ENCODE measurements at places on chromosomes 16 and 17.

- DNase-seq = peak; percentile 5
Measured at GRCh38 chr17:55527540-55528118, 16.4 kb upstream of the SMIM36 start.

DNA sequence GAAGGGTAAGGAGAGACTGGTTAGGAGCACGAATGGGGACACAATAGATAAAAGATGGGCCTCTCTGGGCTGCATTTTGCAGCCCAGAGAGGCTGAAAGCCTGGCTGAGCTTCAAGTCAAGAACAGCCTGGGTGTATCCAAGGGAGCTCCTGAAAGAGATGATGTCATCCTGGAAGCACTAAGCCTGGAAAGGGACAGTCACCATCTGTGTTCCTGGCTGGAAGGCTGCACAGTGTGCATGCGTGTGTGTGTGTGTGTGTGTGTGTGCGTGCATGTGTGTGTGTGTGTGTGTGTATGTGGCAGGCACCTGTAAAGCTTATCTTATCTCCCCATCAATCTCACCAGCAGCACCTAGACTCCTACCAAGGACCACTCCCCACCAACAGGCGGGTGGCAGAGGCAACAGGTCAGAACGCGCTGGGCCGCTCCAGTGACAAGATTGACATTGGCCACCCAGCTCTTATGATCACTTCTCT lies 44.1 kb downstream of the COG7 start:
- no peak for DNase-seq

DNA sequence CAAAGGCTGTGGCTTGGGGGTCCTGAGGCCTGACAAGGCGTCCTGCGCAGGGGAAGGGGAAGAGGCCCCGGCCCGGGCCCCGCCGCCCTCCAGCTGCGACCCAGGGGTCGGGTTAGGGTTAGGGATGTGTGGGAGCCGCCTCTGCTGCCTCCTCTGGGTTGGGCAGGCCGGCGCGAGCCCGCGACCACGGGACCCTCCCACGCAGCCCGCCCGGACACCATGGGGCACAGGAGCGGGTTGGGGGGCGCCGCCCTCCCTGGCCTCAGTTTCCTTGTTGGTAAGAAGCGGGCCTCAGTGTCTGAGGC lies 386 bp downstream of the CIAO3 start:
- DNase-seq = no peak

- peak; percentile 30 for DNase-seq
Measured at GRCh38 chr16:88772871-88773811, 11.9 kb downstream of the PIEZO1 start.

GRCh38 chr16:80968386-80969113 lies 38.1 kb downstream of the CMC2 start:
- no peak for DNase-seq

- DNase-seq = no peak
Measured at GRCh38 chr16:66426112-66427035, 721 bp upstream of the BEAN1 start.

DNA sequence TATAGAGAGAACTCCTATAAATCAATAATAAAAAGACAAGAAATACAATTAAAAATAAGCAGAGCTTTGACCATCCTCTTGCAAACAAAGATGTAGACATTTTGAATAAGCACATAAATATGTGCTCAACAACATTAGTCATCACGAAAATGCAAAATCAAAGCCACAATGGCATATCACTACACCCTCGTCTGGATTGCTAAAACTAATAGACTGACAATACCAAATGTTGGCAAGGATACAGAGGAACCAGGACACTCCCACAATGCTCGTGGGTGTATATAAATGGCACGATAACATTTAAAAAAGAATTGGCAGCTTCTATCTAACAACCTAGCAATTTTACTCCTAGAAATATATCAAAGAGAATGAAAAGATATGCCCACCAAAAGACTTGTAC lies 530.8 kb downstream of the HAPSTR1 start:
- no peak for DNase-seq

- no peak for DNase-seq
Measured at GRCh38 chr16:87434146-87434667, 42.1 kb downstream of the MAP1LC3B start.

DNA sequence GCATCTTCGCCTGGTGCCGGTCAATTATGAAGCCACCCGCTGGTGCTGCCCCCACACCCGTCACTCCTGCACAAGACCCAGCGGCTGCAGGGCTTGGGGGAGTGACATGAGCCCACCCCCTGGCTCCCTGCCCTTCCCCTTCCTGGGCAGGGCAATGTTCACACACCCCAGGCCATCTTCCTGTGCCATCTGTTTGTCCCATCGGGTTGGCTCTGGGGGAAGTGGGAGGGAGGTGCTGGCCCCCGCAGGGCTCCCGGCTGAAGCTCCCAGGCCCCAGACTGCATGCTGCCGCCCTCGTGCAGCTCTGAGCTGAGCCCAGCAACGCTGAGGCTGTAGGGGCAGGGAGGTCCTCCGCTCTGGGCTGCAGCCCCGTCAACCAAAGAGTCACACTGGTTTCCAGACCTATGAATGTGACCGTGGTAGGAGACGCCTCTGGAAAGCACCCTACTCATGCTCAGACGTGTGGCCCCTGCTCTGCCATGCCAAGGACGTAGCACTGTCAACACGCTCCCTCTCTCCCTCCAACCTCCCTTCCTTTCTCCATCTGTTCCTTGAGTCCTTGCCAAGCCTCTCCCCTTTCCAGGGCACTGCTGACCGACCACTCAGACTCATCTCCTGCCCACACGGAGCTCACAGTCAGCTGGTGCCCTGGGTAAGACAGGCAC lies 140.4 kb downstream of the ENGASE start:
- no peak for DNase-seq

Measured in hypothalamus (tissue), 51 donors.